ENCODE measurements at places on chromosomes 12 and 14.

GRCh38 chr14:104421892-104422828 lies 157.4 kb upstream of the C14orf180 start:
- peak; percentile 34 for DNase-seq

- no peak for DNase-seq
These were observed 158.7 kb downstream of the METTL25 start for GRCh38 chr12:82517027-82517426.

- DNase-seq, result no peak
These were observed 1244.4 kb upstream of the SEL1L start for GRCh38 chr14:82778008-82778590.

- DNase-seq, result no peak
These were observed 255.7 kb downstream of the BTG1 start for GRCh38 chr12:91889910-91890309.

DNA sequence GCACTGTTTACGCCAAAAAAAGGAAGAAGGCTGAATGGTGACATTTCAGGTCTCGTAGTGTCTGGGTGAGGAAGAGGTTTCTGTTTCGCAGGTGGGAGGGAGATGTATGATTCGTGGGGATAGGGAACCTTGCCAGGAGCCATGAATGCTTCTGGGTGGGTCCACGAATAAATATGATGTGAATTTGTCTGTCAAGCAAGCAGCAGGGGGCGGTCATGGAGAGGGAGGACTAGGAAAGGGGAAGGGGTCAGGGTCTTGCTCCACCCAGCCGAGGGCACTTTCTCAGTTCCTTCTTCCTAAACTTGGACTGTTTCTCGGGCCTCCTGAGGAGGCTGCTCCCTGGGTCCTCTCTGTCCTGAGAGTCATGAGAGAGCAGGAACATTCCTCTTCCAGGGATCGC lies 72.5 kb downstream of the LGMN start:
- no peak for DNase-seq

GRCh38 chr14:89507926-89508460 lies 91.0 kb upstream of the FOXN3 start:
- DNase-seq, result no peak

- no peak for DNase-seq
These were observed 244.9 kb downstream of the C12orf50 start for GRCh38 chr12:87784350-87784749.

DNA sequence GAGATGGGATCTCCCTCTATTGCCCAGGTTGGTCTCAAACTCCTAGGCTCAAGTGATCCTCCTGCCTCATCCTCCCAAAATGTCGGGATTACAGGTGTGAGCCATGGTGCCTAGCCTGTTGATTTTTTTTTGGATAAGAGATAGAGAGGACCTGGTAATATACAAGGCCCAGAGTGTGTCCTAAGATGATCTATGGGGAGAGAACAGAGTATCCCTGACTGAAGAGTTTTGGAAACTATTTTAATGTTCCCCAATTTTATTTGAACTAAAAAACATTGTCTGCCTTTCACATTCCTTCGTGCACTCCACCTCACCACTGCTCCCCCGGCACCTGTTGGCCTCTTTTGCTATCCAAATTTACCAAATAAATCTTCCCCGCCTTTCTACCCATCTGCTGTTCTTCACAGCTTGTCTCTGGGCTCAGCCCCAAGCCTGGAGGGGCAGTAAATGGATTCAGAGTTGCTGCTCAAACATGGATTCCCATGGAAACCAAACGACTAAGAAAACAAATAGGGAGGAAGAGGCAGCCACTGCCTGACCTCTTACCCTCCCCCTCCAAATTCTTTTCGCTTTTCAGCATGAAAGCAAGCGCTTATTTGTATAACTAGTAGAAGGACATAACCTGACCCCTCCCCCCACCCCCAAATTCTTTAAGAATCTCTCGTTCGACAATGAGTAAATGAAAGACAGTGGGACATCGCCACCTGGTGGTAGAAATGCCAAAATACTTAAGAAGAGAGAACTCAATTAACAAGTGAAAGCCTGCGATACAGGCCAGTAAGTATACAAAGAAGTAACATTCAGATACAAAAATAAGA lies 22.6 kb downstream of the OR10G3 start:
- DNase-seq, result peak; percentile 34

DNA sequence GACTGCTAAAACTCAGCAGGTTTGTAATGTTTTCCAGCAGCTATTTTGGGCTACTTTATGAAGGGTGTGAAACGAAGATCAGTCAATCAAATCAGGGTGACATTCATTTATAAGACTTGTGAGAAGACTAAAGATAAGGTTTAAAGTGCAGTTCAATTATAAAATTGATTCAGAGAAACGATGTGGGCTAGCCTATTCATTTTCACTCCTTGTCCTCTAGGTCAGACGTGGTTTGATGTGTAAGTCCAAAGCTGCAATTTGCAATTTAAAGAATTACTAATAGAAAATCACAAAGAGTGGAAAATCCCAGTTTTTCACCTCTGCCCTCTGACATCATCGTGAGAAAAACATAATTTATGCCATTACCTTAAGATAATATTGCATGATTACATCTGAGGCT lies 243.5 kb upstream of the NOVA1 start:
- no peak for DNase-seq

- no peak for DNase-seq
These were observed 40.8 kb upstream of the SPTLC2 start for GRCh38 chr14:77657280-77657679.

DNA sequence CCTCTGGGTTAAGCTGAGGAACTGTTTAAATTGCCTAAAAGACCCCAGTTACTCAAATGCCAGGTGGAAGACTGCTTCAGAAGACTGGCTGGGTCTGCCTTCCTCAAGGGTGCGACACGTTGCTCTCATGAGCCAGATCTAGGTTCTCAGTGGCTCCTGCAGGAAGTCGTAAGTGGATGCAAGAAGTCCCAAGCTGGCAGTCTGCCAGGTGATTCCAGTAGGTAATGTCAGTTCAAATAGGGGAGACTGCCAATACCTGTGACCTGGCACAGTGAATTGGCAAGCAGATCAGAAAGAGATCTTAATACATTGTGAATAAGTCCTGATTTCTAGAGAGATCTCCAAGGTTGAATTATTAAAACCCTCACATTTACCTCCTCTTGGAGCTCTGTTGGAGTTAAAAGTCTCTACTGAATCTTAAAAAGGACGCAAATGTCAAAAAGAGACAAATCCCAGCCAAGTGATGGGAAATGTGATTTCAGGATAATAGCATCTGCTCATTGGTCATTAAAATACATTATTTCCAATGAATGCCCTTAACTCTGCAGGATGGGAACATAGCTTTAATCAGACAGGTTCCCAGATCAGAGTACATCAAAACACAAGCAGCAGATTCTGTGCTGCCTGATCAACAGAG lies 98.8 kb upstream of the FRMD6 start:
- DNase-seq, result no peak
